ENCODE measurements at places on chromosomes 7 and 10. TPM values are rescaled to one million over a fixed set of nuclear protein-coding genes. Genes with fewer than 3 reads are reported as not detected.
A peak's percentile ranks its signal among the peaks of the same experiment; 100 is the strongest.

ANKRD7 gene
- 3.2 TPM for total RNA-seq

MMD2 gene
- total RNA-seq = 10.1 TPM

FAM25A gene
- not detected for total RNA-seq

RPEL1 gene
- total RNA-seq = 0.11 TPM

NME8 gene
- not detected for total RNA-seq

CREB5 gene
- total RNA-seq = 34.3 TPM

IDI1 gene
- total RNA-seq = 219 TPM

- no peak for DNase-seq
Measured at GRCh38 chr10:53239873-53240272, 467.3 kb upstream of the MBL2 start.

- DNase-seq = no peak
Measured at GRCh38 chr10:21702633-21703111, 168.6 kb downstream of the MLLT10 start.

- DNase-seq = peak; percentile 89
Measured at GRCh38 chr7:150986099-150986512, 4.7 kb upstream of the NOS3 start.

DNA sequence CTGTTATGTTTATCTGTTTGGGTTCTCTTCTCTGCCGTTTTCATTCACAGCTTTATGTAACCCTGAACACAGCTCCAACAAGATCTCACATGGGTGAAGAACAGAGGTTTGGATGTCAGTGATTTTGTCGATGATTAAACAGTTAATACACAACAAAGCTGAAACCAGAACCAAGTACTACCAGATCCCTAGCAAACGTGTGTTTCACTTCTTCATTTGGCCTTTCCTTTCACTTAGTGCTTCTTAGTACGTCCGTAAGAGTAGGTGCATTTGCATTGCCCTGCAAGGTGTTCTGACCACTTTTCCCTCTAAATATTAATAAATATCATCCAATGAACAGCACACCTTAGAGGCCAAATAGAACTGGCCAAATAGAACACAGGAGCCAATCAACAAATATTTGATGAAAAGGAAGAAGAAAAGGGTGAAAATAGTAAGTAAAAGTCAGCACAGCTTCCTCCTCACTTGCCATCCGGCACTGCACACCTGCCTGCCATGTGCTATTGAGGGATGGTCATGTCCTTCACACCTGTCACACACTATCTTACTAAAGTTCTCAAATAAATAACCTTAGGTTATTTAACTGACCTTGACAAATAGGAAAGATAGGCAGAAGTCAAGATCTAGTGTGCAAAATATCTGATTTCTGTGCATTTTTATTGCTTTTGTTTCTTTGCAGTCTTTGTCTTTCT, 252.6 kb upstream of the ANKRD30A start:
- DNase-seq = no peak

- DNase-seq = no peak
Measured at GRCh38 chr10:132536241-132536876, 1.2 kb upstream of the INPP5A start.

DNA sequence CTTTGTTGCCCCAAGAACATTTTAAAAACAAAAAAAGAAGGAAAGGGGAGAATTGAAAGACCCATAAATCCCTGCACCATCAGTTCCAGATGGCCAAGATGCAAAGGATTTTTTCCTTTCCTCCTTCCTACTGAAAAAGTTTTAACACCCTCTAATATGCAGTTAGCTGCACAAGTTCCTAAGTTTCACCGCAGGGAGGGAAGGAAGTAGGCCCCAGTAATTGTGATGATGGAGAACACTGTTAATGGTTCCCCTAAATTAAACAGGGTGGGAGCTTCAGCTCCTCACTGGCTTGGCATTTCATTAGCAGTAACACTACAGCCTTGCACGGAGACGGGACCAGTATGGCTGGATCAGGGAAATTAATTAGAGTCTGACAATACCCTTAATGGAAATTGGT, 63.7 kb upstream of the PPIF start:
- DNase-seq = no peak

DNA sequence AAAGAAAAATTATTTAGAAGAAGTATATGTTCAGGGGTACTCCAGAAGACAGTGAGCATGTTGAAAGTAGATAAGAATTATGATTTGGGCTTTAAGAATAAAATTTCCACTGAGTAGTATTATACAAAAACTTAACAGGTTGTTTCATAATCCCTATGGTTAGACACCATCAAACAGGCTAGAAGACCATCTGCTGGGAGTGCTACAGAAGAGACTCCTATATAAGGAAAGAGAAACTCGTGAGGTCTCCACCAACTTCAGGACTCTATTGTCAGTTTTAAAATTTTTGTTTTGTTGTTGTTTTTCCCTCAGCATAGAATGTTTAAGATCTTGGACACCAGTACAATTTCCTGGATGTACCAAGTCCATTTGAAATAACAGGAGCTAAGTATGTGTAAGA, 13.1 kb downstream of the DNAJC1 start:
- DNase-seq = no peak

DNA sequence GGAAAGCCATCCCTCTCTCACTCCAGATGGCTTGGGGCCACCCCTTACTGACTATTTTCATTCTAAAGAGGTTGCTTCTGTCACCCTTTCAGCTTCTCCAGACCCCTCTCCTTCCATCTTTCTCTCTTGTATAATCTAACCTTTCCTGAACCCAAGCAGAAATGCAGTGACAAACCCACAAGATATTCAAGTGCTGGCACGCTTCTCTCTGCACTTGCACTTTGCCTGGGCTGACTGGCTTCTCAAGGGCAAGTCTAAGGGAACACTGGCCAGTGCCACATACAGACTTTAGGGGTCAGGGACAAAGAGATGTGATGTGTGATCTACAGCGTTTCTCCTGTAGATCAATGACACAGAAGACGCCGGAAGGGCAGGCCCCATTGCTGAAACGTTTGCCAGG, 150.4 kb upstream of the LANCL2 start:
- no peak for DNase-seq

GRCh38 chr7:67743501-67743900, 746.9 kb downstream of the TYW1 start:
- no peak for DNase-seq

GRCh38 chr7:35697414-35698175, 2.7 kb upstream of the HERPUD2 start:
- no peak for DNase-seq

GRCh38 chr10:114638821-114639625, 19.1 kb downstream of the ABLIM1 start:
- DNase-seq = no peak

DNA sequence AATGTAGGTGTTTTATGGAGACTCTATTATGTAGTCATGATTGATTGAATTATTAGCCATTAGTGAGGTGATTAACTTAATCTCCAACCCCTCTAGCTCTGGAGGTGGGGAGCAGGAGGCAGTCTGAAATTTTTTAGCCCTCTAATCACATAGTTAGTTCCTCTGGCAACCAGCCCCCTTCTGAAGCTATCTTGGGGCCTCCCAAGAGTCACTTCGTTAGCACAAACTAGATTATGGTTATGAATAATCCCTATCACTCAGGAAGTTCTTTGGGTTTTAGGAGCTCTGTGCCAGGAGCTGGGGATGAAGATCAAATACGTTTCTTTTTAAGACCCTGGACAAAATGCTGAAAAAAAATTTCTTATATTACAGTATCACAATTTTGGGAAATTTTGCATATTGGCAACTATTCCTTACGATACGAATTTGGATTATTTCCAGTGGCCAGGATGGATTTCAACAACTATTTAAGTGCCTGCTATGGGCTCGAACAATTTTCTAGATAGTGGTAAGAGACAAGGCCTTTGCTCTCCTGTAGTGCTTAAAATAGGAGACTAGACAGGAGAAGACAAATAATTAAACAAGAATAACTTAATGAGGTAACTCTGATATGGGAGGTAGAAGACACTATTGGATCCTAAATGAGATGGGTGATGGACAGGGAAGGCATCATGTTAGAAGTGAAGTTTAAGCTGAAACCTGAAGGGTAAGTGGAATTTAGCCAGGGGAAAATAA, 52.9 kb downstream of the BTAF1 start:
- no peak for DNase-seq

DNA sequence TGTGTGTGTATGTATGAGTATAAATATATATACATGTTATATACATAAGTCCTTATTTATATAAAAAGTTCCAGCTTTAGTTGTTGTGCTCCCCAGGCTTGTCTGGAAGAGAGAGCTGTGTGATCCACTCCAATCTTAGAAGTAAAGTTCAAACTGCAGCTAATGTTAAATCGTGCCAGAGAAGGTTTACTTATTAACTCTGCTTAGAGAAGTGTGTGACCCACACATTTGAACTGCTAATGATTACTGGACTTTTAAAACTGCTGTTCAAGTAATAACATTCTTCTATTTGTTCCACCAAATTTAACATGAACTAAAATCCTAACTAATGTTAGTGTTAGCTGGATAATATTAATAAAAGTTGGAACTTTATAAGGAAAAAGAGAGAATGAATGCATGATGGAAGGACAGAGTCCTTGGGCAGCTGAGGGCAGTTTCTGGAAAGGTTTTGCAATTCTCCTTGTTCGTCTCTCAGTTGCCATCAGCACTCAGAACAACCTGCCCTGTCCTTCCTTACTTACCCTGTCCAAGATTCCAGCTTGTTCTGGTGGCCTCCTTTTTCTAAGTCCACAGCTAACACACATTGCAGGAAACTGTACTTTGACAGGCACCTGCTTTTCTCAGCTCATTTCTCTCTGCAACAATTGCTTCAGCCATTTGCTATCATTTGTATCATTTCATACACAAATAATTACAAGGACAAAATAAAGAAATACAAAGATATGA, 162.6 kb downstream of the FAM107B start:
- DNase-seq = no peak

- DNase-seq = no peak
Measured at GRCh38 chr7:30170476-30171205, 35.9 kb downstream of the MTURN start.

GRCh38 chr10:80582286-80582960, 44.7 kb downstream of the SH2D4B start:
- no peak for DNase-seq

DNA sequence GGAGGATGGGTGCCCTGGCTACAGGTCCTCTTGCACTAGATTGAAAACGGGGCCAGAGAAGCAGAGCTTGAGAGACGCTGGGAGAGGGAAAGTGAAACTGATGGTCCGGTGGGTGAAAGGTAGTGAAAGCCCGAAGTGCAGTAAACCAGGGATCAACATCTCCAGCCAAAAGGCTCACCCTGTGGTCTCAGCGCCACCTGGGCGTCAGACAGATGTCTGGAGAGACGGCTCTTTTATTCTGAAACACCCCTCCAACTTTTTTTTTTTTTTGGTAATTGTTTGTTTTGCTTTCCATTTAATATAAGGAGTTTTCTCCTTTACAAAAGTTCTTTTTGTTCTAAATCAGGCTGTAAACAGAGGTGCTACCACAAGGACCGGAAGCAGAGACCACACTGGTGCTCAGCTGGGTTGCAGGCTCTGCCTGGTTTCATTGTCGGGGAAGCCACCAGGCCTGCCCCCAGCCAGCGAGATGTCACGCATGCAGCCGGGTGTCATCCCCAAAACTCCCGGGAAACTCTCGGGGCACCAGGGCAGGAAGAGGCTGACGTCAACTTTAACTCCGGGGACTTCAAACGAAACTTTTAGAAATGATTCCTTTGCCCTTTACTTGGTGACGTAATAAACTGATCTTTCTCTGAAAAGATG, 11.2 kb downstream of the IL2RA start:
- DNase-seq = no peak

DNA sequence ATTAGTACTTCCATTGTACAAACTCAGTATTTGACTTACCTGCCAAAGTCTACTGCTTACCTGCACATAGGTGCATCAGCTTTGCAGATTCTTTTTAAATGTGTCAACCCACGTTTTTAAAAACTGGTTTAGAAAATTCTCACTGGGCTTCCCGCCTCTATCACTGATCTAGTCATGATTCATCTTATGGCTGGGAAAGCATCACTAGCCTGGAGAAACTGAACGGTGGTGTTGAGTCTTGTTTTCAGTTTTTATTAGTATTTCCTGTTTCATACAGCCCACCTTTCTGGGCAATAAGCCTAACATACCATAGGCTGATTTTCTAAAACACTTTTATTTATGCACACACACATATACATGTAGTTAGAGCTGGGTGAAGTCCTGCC, 19.7 kb downstream of the DOCK1 start:
- no peak for DNase-seq

- DNase-seq = no peak
Measured at GRCh38 chr7:111473449-111474198, 88.7 kb downstream of the IMMP2L start.

- DNase-seq = no peak
Measured at GRCh38 chr7:106583706-106584690, 77.0 kb downstream of the CCDC71L start.
